ENCODE measurements at places on chromosomes 1 and 21. TPM values are rescaled to one million over a fixed set of nuclear protein-coding genes. Genes with fewer than 3 reads are reported as not detected.

Gene ADORA1
- 5.7 TPM for total RNA-seq

Gene PGLYRP3
- not detected for total RNA-seq

DNA sequence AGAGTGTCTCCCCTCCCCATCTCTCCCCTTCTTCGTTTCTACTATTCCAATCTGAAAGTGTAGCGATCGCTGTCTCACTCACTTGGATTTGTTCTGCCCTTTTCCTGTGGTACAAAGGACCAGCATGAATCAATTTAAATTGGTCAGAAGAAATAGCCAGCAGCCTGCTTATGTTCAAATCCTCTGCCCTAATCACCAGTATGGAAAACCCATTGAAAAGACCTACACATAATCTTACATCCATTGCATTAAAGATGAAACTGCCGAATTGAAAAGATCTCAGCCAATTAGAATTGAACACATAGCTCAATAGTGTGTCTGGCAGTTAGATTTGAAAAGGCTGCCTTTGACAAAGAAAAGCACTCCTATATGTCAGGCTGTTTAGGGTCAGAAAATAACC, 122.6 kb downstream of the TNNI3K start:
- H3K4me1 ChIP-seq: peaks cover 5% of the 10 kb centered on the region
- H3K27ac ChIP-seq: no peak overlapping the region
- no peak for DNase-seq
- H3K4me3 ChIP-seq: peak overlapping the region; percentile 25

Gene FBXO44
- 34.4 TPM for total RNA-seq

Gene ATP6V1G3
- not detected for total RNA-seq

DNA sequence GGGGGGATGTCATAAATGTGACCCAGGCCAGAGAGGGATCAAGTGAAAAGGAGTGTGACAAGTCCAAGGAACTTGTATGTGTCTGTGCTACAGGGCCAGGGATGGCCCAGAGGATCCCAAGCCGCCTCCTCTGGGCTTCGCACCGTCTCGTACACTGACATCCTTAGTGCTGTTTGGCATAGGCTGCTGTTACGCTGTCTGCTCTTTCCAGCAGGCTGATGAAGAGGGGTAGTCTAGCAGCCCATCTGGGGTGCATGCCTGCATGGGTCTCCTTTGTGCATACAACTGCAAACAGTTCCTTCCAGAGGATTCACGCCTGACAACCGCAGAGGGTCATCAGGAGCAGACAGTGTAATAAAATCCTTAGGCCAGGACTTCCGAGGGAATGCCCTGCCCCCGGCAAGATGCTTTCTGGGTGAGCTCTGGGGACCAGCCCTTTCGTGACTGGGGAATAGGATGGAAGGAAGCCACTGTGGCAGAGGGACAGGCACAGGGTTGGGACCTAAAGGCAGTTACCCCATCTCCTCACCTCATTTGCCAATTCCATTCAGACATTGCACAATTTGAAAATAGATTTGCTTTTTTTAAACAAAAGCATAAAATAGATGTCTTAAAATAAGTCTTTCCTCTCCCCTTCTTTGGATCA, 6.3 kb upstream of the GOLT1A start:
- no peaks in the 10 kb centered on the region for H3K36me3 ChIP-seq
- DNase-seq: no peak
- H3K27me3 ChIP-seq: no peaks in the 10 kb centered on the region
- H3K4me1 ChIP-seq: peaks cover 5% of the 10 kb centered on the region
- no peak overlapping the region for H3K27ac ChIP-seq

DNA sequence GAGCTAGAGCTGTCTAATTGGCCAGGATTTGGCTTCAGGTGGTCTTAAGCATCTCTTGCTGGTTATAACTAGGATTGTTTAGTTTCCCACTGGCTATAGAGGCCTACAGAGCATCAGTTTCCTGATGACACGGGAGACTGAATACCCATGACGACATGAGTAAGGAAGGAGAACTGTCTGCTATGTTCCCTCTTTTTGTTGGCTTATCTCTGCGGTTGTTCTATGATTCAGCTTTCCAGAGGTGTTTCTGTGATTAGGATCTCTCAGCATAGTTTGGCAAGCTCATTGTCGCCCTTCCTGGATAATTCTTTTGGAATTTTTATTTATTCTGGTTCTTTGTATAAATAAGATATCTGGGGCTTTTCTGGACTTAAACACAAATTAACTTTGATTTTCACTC, 163.4 kb downstream of the OLFM3 start:
- H3K27ac ChIP-seq: no peak overlapping the region
- DNase-seq: peak; percentile 1
- no peaks in the 10 kb centered on the region for H3K36me3 ChIP-seq
- no peak overlapping the region for H3K4me3 ChIP-seq

Gene CELA2A
- total RNA-seq: not detected

Gene ANGPTL3
- total RNA-seq: not detected

- no peak for DNase-seq
- H3K36me3 ChIP-seq: no peaks in the 10 kb centered on the region
- no peaks in the 10 kb centered on the region for H3K4me1 ChIP-seq
- H3K27ac ChIP-seq: no peak overlapping the region
- H3K4me3 ChIP-seq: no peak overlapping the region
Observed at GRCh38 chr21:27233514-27234115, 266.7 kb upstream of the ADAMTS5 start.

Gene TIE1
- total RNA-seq: 0.87 TPM

DNA sequence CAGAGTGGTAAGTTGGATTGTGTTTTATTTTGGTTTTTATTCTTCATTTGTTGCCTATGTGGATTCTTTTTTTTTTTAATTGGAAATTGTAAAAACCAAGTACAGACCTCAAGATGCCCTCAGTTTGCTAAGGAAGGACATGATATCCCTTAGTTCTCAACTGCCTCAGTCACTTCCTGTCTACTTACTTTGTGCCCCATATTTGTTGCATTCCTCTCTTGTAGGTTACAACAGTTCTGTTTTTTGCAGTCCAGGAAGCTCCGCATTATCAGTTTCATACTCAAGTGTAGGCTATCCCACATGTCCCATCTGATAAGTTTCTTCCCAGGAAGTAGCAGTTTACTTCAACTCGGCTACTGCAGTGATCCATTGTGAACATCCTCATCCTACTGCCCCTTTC, 82.0 kb downstream of the RPAP2 start:
- no peaks in the 10 kb centered on the region for H3K36me3 ChIP-seq
- no peaks in the 10 kb centered on the region for H3K4me1 ChIP-seq
- no peaks in the 10 kb centered on the region for H3K27me3 ChIP-seq
- no peak overlapping the region for H3K27ac ChIP-seq

Data from astrocyte (in vitro differentiated cells and primary cell).